ENCODE measurements at places on chromosomes 2 and 18.

DNA sequence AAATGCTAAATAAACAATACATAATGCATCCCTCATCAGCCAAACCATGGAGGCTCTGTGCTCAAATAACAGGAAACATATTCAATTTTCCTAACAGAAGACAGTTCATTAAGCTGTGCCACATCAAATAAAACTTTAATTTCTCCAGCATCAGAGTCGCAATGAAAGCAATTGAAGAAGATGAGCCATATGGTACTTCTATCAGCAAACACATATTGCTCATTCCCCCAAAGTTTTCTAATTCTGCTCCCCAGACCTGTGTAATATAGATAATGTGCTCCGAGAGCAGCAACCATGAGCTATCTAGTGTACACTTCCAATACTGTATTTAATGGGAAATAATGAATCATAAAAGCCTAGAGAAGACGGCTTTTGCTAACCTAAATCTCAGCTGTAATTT is 263.2 kb downstream of the MEIS1 start:
- DNase-seq = no peak

GRCh38 chr2:152510621-152511020 is 175.6 kb downstream of the FMNL2 start:
- DNase-seq = no peak

DNA sequence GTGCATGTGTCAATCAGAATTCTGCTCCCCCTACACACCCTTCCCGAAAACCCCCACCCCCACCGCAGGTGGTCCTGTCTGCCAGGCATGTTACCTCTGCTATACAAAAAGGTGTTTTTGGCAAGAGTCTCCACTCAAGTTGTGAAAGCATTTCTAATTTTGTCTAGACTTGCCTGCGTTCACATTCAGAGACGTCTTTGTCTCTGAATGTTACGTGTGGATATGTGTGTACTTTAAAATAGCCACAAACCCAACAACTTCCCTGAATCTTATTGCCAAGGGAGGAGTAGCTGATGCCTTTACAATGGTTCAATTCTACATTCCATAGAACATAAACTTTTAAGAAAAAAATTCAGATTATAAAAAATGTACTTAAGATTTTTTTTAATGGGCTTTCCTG is 66.6 kb downstream of the ITGA4 start:
- DNase-seq = no peak

- DNase-seq = no peak
Observed at GRCh38 chr2:11364565-11364887, 20.1 kb upstream of the ROCK2 start.

DNA sequence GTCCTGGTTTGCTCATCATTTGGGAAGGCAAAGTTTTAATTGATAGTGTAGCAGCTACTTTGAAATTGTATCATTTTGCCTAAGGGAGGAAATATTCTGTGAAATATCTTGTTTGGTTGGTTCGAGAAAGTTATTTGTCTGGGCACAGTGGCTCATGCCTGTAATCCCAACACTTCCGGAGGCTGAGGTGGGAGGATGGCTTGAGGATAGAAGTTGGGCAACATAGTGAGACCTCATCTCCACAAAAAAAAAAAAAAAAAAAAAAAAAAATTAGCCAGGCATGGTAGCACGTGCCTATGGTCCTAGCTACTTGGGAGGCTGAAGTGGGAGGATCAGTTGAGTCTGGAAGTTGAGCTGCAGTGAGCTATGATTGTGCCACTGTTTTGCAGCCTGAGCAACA is 3.1 kb upstream of the ADGRF3 start:
- DNase-seq = no peak

DNA sequence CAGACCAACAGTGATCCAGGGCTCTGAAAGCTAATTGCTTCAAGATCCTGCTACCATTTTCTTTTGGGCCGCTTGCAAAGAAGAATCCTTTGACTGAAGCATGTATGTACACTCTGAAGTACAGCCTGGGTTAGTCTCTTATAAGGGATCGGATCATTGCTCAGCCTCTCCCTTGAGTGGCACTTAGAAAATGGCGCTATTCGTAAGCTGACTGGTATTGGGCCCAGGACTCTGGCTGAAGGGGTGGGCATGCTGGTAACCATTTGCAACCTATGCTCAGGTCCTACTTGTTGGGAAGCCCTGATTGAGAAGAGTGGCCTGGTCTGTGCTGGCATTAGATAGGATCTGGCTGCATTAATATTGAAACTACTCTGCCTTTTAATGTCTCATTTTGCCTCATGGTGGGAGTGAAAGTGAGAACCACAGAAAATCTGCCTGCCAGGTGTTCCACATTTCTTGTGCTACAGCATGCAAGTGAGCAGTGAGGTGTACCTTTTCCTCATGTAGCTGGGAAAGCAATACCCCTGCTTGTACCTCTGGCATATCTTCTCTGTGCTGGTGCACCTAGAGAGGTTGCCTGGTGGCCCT is 661 bp upstream of the MGAT5 start:
- DNase-seq = no peak

GRCh38 chr2:204604061-204604460 is 58.8 kb downstream of the PARD3B start:
- DNase-seq = no peak
